ENCODE measurements at places on chromosomes 11 and 22.

GRCh38 chr22:23478175-23478574 lies 101.9 kb downstream of the IGLL1 start:
- DNase-seq = no peak

DNA sequence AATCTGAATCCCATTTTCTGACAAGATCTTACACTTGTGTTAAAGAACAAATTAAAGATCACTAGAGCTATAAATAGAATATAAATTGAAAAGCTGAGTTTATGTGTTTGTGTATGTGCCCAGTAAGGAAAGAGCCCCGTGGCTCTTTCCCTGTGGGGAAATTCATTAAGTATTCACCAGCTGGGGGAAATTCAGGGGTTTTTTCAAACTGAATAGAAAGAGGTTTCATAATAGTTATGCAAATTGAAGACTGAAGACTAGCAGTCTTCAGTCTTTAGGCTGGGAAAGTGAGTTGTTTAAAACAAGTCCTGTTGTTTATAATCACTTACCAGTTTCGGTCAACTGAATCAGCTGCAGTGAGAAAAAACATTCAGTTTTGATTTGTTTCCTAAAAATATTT lies 11.3 kb upstream of the MS4A7 start:
- no peak for DNase-seq

GRCh38 chr11:124891373-124891861 lies 6.2 kb downstream of the ROBO4 start:
- DNase-seq = no peak

DNA sequence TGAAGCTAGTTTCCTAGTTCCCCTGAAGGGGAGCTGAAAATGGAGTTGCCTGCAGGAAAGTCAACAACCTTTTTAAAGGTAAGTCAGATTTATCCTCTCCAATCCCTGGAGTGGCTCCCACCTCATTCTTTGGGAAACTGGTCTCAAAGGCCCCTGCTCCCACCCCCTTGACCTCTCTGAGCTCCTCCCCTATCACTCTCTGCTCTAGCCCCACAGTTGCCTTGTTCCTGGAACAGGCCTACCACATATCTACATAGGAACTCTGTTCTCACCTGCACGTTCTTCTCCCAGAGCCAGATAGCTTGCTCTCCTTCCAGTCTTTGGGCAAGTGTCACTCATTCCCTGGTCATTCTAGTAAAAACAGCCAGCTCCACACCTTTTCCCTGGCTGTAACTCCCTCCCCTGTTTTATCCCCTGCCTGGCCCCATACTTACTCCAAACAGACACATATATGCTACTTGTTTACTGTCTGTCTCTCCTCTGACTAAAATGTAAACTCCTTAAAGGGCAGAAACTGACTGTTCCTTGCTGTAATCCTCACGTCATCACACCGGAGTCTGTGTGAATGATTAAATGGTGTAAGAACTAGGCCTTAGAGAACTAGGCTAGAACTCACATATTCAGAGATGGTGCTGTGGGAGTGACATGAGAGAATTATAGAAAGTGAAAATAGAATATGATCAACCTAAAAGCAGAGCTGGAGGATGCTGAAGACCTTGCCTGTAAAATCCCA lies 53.3 kb downstream of the TCF20 start:
- no peak for DNase-seq

DNA sequence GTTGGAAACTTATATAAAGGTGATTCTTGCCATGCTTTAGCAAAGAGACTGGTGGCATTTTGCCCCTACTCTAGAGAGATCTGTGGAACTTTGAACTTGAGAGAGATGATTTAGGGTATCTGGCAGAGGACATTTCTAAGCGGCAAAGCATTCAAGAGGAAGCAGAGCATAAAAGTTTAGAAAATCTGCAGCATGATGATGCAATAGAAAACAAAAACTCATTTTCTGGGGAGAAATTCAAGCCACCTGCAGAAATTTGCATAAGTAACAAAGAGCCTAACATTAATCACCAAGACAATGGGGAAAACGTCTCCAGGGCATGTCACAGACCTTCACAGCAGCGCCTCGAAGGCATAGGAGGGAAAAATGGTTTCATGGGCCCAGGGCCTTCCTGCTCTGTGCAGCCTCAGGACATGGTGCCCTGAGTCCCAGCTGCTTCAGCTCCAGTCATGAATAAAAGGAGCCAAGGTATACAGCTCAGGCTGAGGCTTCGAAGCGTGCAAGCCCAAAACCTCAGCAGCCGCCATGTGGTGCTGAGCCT lies 83.4 kb downstream of the MRTFA start:
- no peak for DNase-seq

All from stimulated activated CD8-positive, alpha-beta memory T cell treated with anti-CD3 and anti-CD28 coated beads, Interleukin-15, amount 100 ng/mL, for 24 hours (primary cell).